ENCODE measurements at places on chromosomes 5 and 9.

GRCh38 chr9:81489046-81489445 lies 200.3 kb downstream of the TLE1 start:
- DNase-seq, result no peak

GRCh38 chr5:61280205-61280604 lies 51.9 kb upstream of the ZSWIM6 start:
- DNase-seq, result no peak

GRCh38 chr9:88272986-88273385 lies 115.3 kb upstream of the SPIN1 start:
- no peak for DNase-seq

DNA sequence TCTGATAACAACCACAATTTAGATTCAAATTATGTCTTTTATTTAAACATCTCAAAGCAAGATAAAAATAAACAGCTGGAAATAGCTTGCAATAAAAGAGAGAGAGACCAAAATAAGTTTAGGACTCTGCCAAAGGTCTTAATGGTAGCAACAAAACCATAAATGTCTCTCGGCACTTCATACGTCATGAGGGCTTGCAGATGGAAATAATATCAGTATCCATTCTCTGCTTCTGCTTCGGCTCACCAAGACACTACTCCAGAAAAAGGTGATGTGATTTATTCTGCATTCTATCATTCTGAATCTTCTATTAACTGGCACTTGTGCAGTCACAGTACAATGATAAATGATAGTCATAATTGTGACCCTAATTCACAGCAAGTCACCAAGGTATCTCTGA lies 56.1 kb downstream of the EBF1 start:
- no peak for DNase-seq

GRCh38 chr9:86763791-86764190 lies 183.5 kb downstream of the GAS1 start:
- DNase-seq, result no peak

DNA sequence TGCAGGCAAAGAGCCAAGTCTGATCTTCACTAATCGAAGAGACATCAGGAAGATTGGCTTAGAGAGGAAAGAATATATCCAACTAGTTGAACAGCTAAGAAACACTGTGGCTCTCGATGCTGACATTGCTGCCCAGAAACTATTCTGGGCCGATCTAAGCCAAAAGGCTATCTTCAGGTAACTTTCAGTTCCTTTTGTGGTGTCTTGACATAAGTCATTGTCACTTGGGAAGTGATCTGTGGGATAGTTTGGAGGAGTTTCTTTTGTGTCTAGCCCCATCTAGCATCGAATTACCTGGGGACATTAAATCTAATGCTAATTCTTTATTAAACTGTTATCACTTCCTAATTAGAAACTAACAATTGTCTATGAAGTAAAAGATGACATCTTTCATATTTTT lies 24.0 kb downstream of the VLDLR start:
- no peak for DNase-seq

GRCh38 chr5:32001284-32001683 lies 172.8 kb downstream of the GOLPH3 start:
- no peak for DNase-seq

All from stimulated activated CD8-positive, alpha-beta memory T cell treated with anti-CD3 and anti-CD28 coated beads, Interleukin-7, amount 100 ng/mL, for 48 hours (primary cell).